Stimulated activated CD4-positive, alpha-beta T cell treated with anti-CD3 and anti-CD28 coated beads, Interleukin-4, amount 100 ng/mL, for 1 hour (primary cell): ENCODE measurements at places on chromosomes 5 and 9.

- no peak for DNase-seq
Observed at GRCh38 chr5:155978850-155979249, 348.1 kb upstream of the SGCD start.

DNA sequence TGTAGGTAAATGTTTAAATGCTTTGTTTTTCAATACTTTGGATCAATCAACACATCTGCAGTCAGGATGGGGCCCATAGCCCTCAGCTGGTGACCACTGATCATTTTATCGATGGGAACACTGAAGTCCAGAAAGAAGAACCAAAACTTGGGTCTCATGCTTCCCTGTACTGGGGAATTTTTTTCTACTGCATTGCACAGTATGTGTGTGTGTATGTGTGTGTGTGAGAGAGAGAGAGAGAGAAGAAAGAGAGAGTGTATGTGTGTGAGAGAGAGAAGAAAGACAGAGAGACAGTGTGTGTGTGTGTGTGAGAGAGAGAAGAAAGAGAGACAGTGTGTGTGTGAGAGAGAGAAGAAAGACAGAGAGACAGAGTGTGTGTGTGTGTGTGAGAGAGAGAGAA lies 202.9 kb upstream of the MSX2 start:
- DNase-seq = no peak

GRCh38 chr5:84618262-84618661 lies 233.6 kb upstream of the EDIL3 start:
- DNase-seq = no peak

DNA sequence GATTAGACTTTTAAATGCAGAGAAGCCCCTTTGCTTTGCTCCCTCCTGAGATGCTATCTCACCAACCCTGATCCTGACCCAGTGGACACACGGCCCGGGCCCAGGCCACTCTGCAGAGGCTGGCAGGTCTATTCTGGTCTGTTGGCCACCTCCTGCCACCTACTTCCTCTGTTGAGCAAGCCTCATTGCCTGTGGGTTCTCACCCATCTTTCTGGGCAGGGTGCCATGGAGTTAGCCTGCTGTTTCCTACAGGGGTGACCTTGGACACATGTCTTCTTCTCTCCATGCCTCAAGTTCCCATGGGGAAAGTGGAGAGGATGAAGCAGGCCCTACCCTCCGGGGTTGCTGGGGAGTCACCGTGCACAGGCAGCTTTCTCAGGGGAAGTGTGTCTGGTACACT lies 266.2 kb upstream of the IRX1 start:
- no peak for DNase-seq

GRCh38 chr5:40790947-40791593 lies 7.1 kb downstream of the PRKAA1 start:
- DNase-seq = no peak

DNA sequence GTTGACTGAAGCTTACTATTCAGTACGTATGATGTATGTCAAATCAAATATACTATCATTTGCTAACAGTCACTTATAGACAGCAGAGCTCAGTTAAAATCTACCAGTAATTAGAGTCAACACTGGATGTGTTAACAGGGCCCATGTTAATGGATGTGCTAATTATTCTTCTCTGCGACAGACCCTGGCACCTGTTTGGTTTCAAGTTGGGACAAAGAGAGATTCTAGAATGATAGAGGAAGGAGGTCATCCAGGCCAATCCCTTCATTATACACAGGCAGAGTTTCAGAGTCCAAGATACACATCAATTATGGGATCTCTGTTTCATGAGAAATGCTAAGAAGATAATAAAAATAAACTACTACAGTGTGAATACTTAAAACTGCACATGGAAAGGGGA lies 615.0 kb downstream of the ZNF608 start:
- DNase-seq = no peak
